ENCODE measurements at places on chromosomes 3 and 15.

DNA sequence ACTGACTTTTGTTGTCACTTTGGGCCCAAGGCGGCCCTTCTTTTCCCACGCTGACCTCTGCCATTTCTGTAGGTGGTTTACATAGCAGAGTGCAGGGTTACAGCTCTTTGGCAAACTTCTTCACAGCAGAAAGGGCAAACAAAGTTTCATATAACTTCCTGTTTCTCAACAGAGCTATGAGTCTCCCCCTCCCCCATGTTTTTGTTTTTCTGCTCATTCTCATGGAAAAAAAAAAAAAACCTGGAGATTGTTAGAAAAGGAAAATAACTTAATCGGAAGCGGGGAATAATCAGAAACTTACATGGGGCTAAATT, 342.0 kb upstream of the NR2F2 start:
- DNase-seq, result no peak

- DNase-seq, result no peak
Observed at GRCh38 chr3:129596194-129597086, 10.0 kb downstream of the PLXND1 start.

GRCh38 chr3:52609316-52609815, 73.0 kb downstream of the UQCC5 start:
- DNase-seq, result no peak

GRCh38 chr3:73536336-73536895, 88.3 kb downstream of the PDZRN3 start:
- DNase-seq, result no peak

DNA sequence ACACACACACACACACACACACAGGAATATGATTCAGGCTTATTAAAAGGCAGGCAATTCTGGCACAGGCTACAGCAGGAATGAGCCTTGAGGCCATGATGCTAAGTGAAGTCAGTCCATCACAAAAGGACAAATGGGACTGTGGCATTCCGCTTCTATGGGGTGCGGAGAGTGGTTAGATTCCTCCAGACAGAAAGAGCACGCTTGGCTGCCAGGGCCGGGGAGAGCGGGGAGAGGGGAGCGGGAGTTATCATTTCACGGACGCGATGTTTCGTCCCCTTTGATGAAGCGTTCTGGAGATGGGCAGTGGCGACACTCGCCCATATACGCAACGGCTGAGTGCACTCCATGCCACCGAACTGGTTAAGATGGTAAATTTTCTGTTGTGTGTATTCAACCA, 58.5 kb upstream of the FAM174B start:
- no peak for DNase-seq

- no peak for DNase-seq
Observed at GRCh38 chr15:95663156-95664100, 667.1 kb upstream of the NR2F2 start.

GRCh38 chr3:172087602-172088580, 48.5 kb downstream of the FNDC3B start:
- DNase-seq, result no peak

DNA sequence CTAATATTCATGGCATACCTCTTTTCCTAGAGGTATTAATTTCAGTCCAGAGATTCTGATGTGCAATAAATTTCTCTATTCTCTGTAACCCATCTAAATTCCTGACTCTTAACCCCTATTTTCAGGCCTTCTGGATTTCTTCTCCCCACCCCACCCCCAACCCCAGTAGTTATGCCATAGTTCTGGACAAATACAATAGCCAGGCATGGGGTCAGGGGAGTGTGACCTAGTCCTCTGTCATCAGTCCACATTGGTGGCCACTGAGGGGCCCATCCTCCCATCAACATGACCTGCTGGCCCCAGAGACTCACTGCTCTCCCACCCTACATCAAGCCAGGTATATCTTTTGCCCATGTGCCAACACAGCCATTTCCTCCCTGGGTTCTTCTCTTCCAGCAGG, 3.8 kb upstream of the LIPC start:
- no peak for DNase-seq

DNA sequence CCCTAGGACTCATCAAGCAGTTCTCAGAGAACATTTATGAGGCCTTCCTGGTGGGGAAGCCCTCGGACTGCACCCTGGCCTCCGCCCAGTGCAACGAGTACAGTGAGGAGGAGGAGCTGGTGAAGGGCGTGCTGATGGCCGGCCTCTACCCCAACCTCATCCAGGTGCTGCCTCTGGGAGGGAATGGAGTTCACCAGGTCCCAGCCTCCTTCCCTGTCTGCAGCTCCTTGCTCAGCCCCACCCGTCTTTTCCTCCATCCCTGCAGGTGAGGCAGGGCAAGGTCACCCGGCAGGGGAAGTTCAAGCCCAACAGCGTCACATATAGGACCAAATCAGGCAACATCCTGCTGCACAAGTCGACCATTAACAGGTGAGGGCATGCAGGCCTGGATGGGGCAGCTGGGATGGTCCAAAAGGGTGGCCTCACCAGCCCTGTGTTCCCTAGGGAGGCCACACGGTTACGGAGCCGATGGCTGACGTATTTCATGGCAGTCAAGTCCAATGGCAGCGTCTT, 46.3 kb downstream of the DHX30 start:
- DNase-seq, result no peak

DNA sequence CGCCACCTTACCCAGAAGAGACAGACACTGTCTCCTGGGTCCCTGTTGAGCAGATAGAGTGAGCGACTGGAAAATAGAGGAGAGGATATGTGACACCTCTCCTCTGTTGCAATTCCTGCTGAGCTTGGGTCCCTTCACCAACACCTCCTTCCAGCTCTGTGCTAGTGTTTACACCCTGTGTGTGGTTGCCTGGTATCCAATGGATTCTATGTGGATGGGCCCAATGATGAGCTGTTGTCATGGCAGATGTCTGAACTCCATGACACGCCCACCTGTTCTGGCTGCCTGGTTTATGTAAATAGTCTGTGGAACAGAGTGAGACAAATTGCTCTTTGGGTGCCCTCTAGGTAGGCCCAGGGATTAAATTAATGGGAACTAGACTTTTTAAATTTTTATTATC, 23.7 kb downstream of the RBM5 start:
- no peak for DNase-seq

DNA sequence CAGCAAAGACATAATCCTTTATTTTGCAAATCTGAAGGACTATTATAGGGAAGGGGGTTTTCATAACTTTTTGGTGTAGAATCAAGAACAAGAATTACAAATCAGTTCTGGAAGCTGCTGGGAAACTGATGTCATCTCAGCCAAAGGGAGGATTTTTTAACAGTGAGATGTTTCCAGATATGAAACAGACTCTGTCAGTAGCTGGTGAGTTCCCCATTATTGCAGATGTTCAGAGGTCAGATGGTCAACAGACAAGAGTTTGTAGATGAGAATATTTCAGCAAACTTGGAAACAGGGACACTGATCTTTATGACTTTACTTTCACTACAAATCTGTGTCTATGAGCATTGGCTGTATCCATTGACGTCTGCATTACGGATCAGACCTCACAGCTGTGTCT, 71.9 kb upstream of the LPP start:
- no peak for DNase-seq

- no peak for DNase-seq
Observed at GRCh38 chr15:50487287-50487686, 59.2 kb downstream of the USP50 start.

GRCh38 chr15:58095415-58095814, 29.9 kb upstream of the ALDH1A2 start:
- no peak for DNase-seq

DNA sequence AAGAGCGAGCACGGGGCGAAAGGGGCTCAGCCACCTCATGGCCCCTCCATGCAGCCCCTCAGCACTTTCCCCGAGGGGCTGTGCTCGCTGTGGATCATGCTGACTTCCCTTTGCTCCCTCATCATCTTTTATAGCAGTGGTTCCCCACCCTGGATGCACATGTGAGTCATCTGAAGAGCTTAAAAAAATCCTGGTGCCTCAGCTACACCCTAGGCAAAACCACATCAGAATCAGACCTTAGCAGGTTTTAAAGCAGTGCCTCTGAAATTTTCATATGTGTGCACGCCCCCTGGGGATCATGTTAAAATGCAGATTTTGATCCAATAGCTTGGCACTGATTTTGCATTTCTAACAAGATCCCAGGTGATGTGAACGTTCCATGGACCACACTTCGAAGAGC, 50.9 kb downstream of the FEM1B start:
- DNase-seq, result no peak

GRCh38 chr15:68844856-68845550, 24.3 kb upstream of the ANP32A start:
- no peak for DNase-seq

DNA sequence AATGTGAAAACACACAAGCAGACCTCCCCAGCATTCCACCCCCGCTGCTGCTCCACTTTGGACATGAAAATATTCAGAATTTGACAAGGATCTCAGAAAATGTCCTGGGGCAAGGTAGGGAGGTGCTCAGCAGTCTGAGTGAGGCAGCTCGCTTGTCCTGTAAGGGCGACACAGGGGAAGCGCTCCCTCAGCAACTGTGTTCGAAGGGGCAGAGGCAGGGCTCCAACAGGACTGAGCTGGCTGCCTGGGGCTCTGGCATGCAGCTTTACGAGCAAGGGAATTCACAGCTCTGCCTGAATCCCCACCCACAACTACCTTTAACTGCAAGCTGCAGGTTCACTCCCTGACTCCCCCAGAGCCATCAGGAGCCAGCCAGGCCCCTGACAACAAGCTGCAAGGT, 287.0 kb upstream of the LYSMD4 start:
- DNase-seq, result no peak

GRCh38 chr3:195815169-195815771, 3.5 kb upstream of the MUC4 start:
- DNase-seq, result no peak

- no peak for DNase-seq
Observed at GRCh38 chr15:40956541-40956982, 3.3 kb downstream of the CHAC1 start.

GRCh38 chr3:186509423-186509822, 34.8 kb downstream of the CRYGS start:
- no peak for DNase-seq

DNA sequence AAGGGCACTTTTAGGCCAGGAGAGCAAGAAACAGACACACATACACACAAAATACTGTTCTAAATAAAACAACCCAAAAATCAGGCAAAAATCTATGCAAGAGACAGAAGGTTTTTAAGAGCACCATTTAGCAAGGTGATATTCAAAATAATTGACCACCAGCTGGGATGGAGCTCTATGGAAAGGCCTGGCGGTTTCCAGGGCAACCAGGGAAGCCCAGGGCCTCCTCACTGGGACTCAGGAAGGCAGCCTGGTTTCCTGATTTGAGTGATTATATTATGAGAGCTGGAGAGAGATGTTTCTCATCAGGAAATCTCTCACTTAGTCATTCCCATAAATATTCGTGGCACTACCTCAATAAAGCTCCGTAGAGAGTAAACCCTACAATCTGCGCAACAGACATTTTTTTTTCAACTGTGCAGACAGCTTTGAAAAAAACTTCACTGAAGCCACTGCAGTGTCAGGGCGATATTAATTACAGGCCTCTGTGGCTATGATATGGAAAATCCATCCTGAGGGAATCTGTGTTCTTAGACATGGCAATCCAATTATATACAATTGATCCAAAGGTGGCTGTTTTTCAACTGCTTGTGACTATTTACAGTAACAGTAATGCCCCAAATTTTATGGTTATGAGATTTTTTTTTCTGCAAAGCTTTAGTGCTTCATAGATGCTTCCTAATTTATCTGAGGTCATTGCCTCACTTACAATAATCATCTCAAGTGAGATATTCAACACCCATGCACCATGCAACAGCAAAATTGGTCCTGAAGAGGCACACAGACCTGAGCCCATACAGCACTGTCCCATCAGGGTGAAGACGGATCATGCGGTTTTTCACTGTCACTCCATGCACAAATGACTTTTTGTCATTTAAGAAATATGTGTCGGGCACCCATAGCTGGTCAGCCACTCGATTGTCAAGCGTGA, 152.1 kb downstream of the GABRB3 start:
- DNase-seq, result no peak

- no peak for DNase-seq
Observed at GRCh38 chr15:77354063-77354462, 65.8 kb downstream of the PEAK1 start.

GRCh38 chr15:89167267-89168176, 53.9 kb downstream of the RLBP1 start:
- DNase-seq, result no peak
